Stimulated activated CD8-positive, alpha-beta memory T cell treated with anti-CD3 and anti-CD28 coated beads, Interleukin-7, amount 100 ng/mL, for 1 hour (primary cell): ENCODE measurements at places on chromosomes 5 and 9.

DNA sequence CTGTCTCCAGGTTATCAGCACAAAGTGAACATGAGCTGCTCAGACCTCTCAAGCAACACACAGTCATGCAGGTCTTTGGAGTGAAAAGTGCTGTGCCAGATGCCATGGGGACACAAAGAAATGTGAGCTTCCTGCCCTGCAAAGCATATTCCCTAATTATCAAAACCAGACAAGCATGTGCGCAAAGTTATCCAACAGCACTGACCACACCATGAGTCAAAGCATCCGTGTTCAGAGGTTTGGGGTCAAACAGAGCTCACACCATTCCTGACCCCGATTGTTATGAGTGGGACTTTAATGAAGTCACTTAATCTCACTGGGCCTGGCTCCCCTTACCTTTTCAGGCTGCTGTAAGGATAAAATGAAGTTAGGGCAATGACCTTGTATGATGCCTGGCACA is 138.5 kb downstream of the SLIT3 start:
- DNase-seq, result no peak

GRCh38 chr5:122321921-122322320 is 9.9 kb downstream of the SNCAIP start:
- no peak for DNase-seq

DNA sequence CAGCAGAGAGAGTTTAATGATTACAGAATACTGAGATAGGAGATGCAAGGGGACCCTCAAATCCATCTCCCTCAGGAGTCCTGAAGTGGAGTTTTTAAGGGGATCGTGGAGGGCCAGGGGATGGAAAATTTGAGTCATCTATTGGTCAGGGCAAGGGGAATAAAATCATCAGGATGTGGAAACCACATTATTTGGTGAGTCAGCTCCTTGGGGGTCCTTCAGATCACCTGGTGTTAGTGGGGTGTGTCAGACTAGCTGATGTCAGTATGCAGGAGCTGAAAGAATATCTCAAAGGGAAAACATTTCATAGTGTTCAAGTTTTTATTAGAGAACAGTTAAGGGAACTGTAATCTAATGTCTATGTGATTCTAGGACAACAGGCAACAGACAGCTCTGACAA is 183.0 kb upstream of the FTMT start:
- no peak for DNase-seq

DNA sequence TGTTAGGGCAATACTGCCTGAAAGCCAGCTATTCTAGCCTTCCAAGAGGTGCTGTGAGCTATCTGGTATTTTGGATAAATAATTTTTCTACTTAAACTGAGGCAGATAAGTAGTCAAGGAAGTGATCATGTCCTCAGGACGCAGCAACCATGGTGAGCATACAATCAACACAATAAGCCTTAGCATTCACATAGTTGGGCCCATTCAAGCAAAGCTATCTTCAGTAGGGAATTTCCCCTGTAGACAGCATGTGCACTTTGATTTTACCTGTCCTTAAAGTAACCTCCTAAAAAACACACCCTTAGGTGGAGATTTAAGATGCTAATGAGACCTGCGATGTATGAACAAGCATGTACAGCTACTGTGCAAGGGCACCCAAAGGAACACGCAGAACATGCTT is 76.2 kb upstream of the HCN1 start:
- DNase-seq, result no peak

GRCh38 chr9:94714494-94714893 is 12.0 kb upstream of the AOPEP start:
- DNase-seq, result no peak

DNA sequence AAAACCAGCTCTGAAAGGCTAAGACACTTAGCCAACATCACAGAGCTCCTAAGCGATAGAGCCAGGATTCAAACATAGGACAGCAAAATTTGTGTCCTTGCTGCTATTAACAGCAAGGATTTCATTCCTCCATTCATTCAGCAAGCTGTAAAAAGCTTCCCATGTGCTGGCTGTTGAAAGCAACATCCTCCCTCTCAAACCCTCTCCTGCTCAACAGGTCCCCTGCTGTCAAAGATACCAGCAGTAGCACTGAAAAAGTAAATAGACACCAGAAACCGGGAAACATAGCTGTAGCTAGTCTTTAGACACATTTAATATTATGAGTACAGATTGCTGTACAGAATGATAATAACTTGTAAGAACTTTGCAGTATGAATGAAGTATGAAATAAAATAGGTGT is 52.6 kb upstream of the ADAMTSL1 start:
- DNase-seq, result no peak

- DNase-seq, result no peak
Measured at GRCh38 chr9:132630811-132631210, 39.0 kb downstream of the DDX31 start.

DNA sequence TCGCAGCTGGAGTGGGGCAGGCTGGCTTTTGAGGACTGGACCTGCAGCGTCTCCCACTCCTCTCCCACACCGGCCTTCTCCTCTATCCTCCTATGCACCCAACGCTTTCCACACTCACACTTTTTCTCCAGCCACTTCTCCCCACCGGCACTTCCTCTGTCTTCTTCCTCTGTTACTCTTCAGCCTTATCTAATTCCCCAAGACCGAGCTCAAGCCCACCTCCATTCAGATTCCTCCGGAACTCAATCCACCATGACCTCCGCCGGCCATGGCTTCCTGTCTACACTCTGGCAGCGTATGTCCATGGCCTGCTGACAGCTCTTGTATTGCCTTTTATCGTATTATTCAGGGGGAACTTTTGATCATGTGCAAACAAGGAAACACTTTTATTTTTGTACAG is 545 bp upstream of the OR2V1 start:
- no peak for DNase-seq

DNA sequence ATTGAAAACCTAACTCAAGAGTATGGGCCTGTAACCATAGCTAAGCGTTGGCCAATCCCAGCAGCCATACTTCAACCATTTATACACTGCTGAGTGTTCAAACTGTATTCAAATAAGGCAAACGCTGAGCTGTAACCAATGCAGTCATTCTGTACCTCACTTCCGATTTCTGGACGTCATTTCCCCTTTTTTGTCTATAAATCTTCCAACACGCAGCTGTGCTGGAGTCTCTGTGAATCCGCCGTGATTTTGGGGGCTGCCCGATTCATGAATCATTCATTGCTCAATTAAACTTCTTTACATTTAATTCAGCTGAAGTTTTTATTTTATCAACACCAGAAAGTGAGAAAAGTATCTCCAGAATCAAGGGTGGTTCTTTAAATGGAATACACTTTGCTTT is 31.7 kb downstream of the MTX3 start:
- no peak for DNase-seq

- DNase-seq, result no peak
Measured at GRCh38 chr5:137315534-137316345, 183.4 kb downstream of the SPOCK1 start.

DNA sequence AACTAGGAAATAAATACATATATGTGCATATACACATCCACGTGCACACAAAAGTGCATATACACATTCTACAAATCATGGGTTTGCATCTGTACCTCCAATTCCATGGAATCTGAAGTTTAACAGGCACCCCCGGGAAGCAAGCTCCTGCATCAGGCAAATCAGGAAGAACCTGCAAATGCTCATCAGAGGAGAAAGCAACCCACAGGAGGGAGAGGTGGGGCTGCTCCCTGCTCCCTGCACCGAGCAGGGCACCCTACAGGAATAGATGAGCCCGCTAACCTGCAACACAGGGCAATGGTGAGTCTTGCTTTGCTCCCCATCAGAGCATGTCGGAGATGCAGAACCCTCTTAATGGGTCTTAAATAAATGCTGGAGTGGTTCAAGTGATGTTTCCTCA is 151.3 kb downstream of the DAB2IP start:
- DNase-seq, result no peak

GRCh38 chr9:115106001-115106400 is 12.0 kb downstream of the TNC start:
- no peak for DNase-seq

- DNase-seq, result no peak
Measured at GRCh38 chr5:21774801-21775200, 1078.3 kb downstream of the CDH12 start.

DNA sequence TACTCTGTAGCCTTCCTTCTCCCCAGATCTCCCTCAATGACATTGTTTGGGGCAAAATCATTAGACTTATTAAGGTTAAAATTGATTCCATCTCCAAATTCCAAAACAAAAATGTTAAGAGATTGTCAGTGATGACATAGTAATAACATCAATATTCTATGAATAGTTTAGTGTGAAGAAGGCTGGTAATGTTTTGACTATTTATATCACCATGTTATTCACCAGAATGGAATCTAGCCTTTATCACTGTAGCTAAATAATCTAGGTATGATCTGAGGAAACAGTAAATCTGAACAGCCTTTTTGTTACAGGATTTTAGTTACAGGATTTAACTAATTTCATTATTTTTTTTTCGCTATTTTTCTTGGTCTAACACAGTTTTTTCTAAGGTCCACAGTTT is 929 bp upstream of the PLPP6 start:
- no peak for DNase-seq

DNA sequence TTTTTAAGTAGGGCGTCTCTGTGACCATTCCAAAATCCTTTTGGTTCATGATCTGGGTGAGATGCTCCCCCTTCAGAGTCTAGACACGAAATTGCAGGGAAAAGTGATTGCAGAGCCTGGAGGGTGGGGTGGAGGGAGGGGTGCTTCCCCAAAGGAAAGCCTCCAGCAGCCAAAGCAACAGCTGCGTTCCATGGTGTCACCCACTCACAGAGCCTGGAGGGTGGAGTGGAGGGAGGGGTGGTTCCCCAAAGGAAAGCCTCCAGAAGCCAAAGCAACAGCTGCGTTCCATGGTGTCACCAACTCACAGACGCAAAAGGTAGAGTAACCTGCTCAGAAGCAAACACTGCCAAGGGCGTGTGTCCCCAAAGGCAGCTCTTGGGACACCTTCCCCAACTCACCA is 22.6 kb downstream of the SLC6A18 start:
- no peak for DNase-seq

DNA sequence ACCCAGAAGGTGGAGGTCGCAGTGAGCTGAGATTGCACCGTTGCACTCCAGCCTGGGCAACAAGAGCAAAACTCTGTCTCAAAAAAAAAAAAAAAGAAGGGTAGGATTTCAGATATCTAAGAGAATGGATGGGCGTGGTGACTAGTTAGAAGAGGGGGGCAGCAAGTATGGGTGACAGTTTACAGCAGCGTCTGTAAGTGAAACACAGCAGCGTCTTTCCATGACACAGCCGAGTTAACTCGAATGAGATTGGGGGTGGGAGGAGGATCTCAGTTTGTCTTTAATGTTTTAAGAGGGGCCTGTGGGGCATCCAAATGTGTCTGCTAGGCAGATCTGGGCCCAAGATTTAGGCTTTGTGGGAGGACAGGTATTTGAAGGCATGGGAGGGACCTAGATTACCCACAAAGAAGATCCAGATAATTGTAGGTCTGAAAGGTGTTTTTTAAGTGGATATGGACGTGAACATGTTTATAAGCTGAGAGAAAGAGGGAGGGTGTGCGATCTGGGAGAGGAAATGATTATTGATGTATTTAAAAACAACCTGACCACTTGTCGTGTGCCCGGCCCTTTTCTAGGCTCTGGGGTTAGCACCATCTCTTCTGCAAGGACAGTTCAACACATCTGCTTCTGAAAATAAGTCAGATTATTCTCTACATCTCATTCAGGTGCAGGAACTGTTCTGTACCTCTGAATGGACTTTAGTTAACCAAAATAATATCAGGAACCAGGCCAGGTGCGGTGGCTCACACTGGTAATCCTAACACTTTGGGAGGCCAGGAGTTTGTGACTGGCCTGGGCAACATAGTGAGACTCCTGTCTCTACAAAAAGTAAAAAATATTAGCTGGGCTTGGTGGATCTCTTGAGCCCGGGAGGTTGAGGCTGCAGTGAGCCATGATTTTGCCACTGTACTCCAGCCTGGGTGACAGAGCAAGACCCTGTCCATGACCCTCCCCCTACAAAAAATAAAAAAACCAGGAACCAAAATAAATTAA is 2.5 kb downstream of the CEP78 start:
- no peak for DNase-seq

GRCh38 chr5:174045470-174046025 is at the start of gene NSG2:
NSG2 (plus strand) TSS chr5:174045706; CDS start chr5:174046756, 1,050 bp downstream.
- DNase-seq, result no peak

DNA sequence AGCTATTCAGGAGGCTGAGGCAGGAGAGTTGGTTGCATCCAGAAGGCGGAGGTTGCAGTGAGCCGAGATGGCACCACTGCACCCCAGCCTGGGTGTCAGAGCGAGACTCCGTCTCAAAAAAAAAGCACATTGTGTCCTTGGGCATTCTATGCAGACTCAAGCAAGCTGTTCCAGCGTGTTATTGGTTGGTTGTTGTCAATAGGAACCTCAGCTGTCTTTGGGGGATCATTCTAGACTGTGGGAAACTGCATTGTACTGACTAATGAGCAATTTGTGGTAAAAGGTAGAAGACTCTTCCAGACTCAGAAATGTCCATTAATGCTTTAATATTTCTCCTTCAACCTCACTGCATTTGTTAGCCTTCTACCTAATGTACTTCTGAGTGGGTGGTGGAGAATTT is 379.5 kb upstream of the GRAMD2B start:
- no peak for DNase-seq

DNA sequence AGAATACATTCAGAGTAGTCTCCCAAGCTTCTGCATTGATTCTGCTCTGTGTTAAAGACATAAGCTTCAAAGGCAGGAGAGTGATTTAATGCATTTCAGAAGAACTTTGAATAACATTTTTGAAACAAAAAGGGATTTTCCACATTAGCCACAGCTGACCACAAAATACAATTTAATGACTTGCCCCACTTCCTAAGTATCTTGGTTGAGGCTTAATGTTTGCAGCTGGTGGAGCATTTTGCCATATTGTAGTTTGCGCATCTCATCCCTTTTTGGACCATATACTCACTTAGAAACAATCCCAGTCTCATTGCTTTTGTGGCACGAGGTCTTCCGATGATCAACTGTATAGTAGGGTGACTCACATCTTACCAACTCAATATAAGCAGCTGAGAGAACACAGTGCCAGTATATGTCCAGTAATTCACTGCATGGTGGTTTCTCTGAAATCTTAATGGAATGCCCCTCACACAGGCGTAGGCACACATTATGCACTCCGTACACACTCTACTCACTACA is 455.8 kb upstream of the PTGER4 start:
- no peak for DNase-seq

GRCh38 chr9:13088720-13089427 is 190.6 kb downstream of the MPDZ start:
- no peak for DNase-seq

- DNase-seq, result no peak
Measured at GRCh38 chr9:7974335-7974960, 174.9 kb upstream of the DMAC1 start.

- DNase-seq, result no peak
Measured at GRCh38 chr5:138230981-138231589, 18.0 kb upstream of the CDC23 start.

GRCh38 chr5:62938927-62939326 is 360.3 kb downstream of the LRRC70 start:
- no peak for DNase-seq

GRCh38 chr9:119961774-119962424 is 592.7 kb upstream of the BRINP1 start:
- DNase-seq, result no peak
